ENCODE measurements at places on chromosomes 7 and 10. TPM values are rescaled to one million over a fixed set of nuclear protein-coding genes. Genes with fewer than 3 reads are reported as not detected.

Gene HMX3
- total RNA-seq = not detected

Gene C10orf105
- total RNA-seq = not detected

Gene SPDYE11
- not detected for total RNA-seq

Gene ASB10
- not detected for total RNA-seq

Gene TRIL
- not detected for total RNA-seq

Gene GIMAP4
- not detected for total RNA-seq

Gene CTAGE8
- not detected for total RNA-seq

Gene LRRN3
- total RNA-seq = not detected

Gene FEZF1
- not detected for total RNA-seq

Gene OR9A2
- not detected for total RNA-seq

Gene SPDYE6
- not detected for total RNA-seq

Gene IGF2BP3
- total RNA-seq = 39.5 TPM

Gene MGAM2
- total RNA-seq = 0.05 TPM
